Suppressor macrophage treated with lipopolysaccharide for 4 hours (primary cell): ENCODE measurements at places on chromosomes 16 and 17.

GRCh38 chr16:4813251-4814003 lies 11.0 kb upstream of the ROGDI start:
- no peak for DNase-seq

- DNase-seq, result no peak
Observed at GRCh38 chr16:80147026-80147655, 393.7 kb upstream of the DYNLRB2 start.

- DNase-seq, result no peak
Observed at GRCh38 chr17:31369266-31369665, 22.2 kb upstream of the RAB11FIP4 start.

- DNase-seq, result no peak
Observed at GRCh38 chr16:63422715-63423114, 1386.5 kb upstream of the CDH8 start.

GRCh38 chr17:19304209-19304608 lies 58.3 kb downstream of the B9D1 start:
- peak; percentile 94 for DNase-seq

GRCh38 chr17:56754523-56755208 lies 79.1 kb downstream of the C17orf67 start:
- no peak for DNase-seq

DNA sequence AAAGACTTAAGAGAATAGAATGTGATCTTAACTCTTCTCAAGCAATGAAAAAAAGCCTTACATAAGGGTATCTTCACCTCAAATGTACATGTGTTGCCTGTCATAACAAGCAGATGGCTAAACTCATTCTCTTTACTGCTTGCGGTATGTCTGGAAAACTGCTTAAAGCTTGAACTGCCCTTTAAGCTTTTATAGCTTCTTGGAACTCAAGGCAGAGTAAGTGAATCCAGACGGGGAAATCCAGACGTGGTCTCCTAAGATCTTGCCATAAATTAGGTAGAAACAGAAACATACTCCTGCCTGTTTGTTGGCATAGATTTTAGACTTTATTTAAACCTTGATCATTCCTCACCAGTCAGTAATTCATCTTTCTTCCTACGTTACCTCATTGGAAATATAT lies 19.6 kb downstream of the CLUAP1 start:
- no peak for DNase-seq

DNA sequence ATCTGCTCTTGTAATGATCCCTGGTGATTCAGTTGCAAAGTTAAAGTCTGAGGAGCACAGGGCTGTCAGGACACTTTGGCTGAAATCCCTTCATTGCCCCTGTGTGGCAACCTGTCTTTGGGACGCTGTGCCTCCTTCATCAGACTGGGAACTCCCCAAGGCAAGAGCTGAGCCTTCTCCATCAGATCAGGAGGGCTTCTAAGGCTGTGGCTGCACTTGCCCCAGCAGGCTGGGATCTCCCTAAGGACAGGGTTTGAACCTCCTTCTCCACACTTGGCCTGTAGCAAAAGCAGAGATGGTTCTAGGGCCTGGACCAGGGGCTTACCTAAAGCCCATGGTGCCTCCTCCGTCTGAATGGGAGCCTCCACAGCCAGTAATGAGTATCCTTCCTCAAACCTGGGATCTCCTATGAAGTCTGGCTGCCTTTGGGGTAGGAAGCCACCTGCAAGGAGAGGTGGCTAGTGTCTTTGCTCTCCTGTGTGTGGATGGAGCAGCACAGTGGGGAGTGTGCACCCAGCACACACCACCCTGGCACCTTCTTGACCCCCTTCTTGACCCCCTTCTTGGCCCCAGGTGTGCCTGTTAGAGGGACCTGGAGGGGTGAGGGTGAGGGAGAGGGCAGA lies 79.0 kb upstream of the NKD1 start:
- DNase-seq, result no peak

GRCh38 chr16:87966685-87967185 lies 15.5 kb downstream of the BANP start:
- no peak for DNase-seq

GRCh38 chr17:9002227-9002605 lies 19.1 kb upstream of the NTN1 start:
- DNase-seq, result peak; percentile 56

DNA sequence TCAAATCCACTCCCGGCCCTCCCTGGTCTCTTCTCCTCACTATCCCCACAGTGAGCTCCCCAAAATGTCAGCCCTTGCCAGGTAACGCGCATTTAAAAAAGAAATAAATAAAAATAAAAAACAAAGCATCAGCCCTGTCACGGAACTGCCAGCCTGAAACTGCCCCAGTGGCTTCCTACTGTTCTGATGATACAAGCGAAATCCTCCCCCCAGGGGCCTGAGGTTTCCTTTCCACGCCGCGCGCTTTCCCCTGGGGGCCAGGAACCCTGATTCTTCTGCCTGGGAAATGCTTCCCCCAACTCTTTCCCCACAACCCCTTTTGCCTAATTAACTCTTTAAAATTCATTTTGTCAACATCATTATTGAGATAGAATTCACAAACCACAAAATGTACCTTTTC lies 12.2 kb upstream of the RPH3AL start:
- DNase-seq, result no peak

DNA sequence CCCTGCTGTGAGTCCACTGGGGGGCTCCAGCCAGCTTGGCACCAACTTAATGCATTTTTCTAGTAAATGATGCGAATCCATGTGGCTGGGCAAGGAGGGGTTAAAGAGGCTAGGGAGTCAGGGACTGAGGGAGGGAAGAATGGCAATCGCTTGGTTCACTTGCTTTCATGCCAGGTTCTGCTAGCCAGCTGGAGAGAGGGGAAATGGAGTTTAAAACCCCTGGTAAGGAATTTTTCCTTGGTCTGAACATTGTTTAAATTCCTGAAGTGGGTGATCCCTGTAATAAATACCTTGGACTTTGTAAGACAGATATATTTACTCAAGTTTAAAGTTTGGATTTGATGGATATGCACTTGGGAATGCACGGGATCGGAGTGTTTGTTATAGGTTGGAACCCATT lies 22.8 kb downstream of the ANKFN1 start:
- no peak for DNase-seq

DNA sequence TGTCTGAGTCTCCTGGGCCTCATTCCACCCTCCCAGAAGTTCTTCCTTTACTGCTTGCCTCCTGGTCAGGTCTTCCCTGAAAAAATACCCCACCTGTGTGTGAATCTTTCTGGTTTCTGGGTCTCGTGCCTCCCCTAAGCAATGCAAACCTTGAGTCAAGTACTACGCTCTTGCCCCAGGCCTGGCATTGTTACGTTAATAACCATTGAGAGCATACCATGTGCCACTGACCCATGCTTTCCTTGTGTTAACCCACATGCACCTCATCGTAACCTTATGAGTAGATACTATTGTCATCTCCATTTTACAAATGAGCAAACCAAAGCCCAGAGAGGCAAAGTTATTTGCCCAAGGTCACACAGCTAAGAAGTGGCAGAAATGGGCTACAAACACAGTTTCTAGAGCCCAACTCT lies 25.4 kb upstream of the TOB1 start:
- DNase-seq, result no peak

GRCh38 chr17:3979290-3979611 lies 15.0 kb upstream of the ATP2A3 start:
- no peak for DNase-seq

DNA sequence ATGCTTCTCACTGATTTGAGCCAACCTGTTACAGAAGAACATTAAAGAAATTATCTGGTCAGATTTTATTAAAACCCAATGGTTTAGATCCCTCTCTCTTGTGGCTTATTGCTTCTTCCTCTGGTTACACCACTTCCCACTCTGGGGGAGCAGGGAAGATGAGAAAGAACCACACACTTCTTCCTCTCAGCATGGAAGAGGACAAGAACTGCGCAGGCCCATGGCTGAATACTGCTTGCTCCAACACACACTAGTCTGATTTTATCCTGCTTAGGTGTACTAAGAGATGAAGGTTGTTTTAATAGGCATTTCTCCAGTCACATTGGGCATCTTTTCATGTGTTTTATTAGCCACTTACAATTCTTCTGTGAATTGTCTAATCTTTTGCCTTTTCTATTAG lies 27.6 kb downstream of the MAP3K3 start:
- DNase-seq, result peak; percentile 54

- DNase-seq, result no peak
Observed at GRCh38 chr17:40937384-40937819, at the start of gene KRT23. KRT23 (minus strand) TSS chr17:40937646; CDS start chr17:40936603, 1,043 bp downstream.

GRCh38 chr17:46795379-46795952 lies 23.0 kb downstream of the WNT3 start:
- no peak for DNase-seq

GRCh38 chr17:17053446-17054379 lies 11.5 kb downstream of the MPRIP start:
- DNase-seq, result no peak

- no peak for DNase-seq
Observed at GRCh38 chr16:71916397-71916920, 21.1 kb downstream of the IST1 start.

DNA sequence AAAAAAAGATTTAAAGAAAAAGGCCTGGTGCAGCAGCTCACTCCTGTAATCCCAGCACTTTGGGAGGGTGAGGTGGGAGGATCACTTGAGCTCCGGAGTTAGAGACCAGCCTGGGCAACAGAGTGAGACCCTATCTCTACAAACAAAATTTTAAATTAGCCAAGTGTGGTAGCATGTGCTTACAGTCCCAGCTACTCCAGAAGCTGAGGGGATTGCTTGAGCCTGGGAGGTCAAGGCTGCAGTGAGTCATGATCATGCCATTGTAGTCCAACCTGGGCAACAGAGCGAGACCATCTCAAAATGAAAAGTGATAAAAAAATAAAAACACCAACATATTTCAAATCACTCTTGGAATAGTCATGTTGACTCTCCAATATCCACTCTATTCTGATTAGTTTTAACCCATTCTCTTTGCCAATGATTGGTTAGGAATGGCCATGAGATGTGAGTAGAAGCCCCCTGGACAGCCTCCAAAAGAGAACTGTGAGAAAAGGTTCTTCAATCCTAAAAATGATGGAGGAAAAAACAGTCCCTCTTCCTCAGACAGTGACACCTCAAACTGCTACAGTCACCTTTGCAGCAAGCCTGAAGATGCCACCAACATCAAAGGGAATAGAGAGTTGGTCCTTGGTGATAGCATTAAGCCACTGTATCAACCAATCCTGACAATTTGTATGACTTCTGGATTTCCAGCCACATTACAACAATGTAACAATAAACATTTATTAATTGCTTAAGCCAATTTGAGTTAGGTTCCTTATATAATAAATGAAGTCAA lies 2.9 kb upstream of the KANSL1 start:
- no peak for DNase-seq

DNA sequence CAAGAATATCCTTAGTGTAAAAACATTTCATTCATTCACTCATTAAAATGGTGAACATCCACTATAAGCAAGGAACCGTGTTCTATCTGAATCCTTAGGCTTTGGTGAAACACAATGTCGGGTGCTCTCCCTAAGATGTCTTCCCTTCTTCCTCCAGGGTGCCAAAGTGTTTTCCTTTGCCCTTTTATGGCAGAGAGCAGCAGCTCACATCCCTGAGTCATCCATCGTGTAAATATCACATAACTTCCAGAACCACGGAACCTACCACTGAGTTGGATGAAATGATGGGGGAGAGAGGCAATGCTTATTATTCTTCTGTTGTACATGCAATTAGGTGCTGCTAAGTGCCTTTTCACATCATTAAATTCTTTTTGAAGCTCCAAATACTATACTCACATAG lies 50.2 kb downstream of the DNAH3 start:
- no peak for DNase-seq

GRCh38 chr16:82567175-82567574 lies 59.6 kb upstream of the CDH13 start:
- DNase-seq, result no peak

DNA sequence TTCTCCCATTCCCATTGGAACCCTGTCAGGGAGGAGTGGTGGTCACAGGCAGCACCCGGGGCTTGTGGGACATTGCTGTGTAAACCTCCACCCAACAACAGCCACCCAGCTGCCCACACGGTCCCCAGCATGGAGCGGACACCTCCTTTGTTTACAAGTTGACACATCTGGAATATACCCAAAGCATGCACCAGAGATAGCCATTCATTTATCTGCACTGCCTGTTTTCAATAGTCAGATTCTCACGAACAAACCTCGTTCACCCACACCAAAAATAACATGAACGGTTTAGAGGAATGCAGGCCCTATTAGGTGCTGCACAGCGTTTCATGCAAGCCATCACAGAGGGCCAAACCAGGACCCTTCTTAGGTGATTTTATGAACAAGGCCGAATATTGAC lies 244.8 kb downstream of the FOXL1 start:
- DNase-seq, result no peak

- no peak for DNase-seq
Observed at GRCh38 chr17:18987230-18987610, 17.3 kb downstream of the FAM83G start.

DNA sequence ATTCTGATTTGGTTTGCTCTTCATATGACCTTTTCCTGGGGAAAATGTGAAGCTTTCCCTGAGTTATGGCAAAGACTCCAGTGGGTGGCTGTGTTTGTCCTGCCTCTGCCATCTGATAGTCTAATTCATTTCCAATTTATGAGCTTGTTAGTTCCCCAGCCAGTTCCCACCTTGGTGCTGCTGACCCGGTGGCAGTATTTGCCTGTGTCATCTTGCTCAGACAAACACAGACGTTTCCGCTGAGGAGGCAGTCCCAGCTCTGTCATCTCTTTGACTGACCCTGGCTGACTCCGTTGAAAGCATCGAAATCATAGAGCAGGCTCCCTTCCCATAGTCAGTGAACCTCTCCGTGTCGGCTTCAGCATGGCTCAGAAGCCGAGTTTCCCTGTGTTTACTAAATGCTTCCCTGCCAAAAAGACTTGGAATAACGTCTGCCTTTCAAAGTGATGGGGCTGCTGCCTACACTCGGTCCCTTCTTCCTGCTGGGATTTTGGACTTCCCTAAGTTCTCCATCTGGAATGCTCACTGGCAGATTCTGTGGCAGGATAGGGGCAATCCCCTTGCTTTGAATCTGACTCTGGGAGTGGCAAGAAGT lies 538.3 kb downstream of the NPIPA7 start:
- DNase-seq, result no peak

- DNase-seq, result no peak
Observed at GRCh38 chr17:38897671-38898290, 27.6 kb upstream of the LASP1NB start.

GRCh38 chr16:4323845-4324488 lies 8.1 kb downstream of the GLIS2 start:
- no peak for DNase-seq

GRCh38 chr17:50445730-50446325 lies 19.8 kb downstream of the ACSF2 start:
- DNase-seq, result no peak

- DNase-seq, result no peak
Observed at GRCh38 chr16:51939378-51939871, 607.5 kb downstream of the TOX3 start.
